ENCODE measurements at places on chromosomes 4 and X.

DNA sequence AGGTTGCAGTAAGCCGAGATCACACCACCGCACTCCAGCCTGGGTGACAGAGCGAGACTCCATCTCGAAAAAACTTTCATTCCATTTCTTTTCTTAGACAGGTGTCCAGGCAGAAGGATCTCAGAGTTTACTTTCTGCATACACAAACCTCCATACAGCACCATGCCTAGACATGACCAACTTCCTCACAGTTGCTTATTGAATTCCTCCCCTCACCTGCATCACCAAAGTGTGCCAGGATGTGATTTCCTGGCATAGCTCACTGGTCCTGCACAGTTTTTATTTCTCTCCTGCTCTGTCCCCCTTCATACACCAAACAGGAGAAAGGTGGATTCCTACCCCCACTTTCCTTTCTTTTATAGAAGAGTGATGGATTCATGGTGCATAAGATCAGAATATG is 34.7 kb upstream of the PPARGC1A start:
- DNase-seq: no peak

DNA sequence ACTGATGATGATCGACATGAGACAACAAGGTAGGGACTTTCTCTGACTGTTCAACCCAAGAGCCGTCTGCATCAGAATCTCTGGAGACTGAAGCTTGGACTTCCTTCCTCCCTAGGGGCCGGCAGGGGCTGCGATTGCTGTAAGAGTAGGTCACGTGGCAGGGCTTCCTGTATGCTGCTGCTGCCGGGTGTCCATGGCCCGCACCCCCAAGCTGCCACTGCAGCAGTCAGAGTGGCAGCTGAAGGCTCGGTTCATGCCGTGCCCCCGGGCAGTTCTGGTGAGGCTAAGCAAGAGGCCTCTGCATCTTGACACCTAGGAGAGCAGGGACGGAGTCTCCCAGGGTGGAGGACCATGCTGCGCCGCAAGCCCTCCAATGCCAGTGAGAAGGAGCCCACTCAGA is at the start of gene SASH3:
SASH3 (plus strand) TSS at position 203 of the 400 bp plus-strand sequence; CDS start at position 352, 149 bp downstream.
- no peak for DNase-seq

- DNase-seq: no peak
Measured at GRCh38 chr4:155245105-155245504, 36.7 kb downstream of the NPY2R start.

GRCh38 chr4:166688835-166689234 is 545.5 kb downstream of the SPOCK3 start:
- DNase-seq: no peak

- peak; percentile 16 for DNase-seq
Measured at GRCh38 chrX:30141966-30142365, 73.4 kb upstream of the MAGEB2 start.

DNA sequence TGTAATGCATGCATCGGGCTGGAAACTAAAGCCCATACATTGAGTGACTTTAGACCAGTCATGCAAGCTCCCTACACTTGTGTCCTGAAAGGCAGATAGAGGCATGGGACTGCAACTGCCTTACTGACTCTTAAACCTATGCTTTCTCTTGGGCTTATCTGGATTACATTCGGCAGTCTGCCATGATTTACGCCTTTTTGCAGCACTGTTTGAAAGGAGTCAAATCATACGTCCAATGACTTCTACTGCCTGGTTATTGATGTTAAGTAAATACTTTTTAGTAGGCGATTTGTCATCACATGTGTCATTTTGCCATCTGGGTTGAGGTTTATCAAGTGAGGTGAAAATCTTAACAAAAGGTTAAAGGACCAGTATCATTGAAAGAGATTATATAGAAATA is 31.5 kb downstream of the SORBS2 start:
- no peak for DNase-seq

All from AG20443 (cell line).